Hindlimb muscle (tissue), 1 donor: ENCODE measurements at places on chromosomes 16 and 17.

DNA sequence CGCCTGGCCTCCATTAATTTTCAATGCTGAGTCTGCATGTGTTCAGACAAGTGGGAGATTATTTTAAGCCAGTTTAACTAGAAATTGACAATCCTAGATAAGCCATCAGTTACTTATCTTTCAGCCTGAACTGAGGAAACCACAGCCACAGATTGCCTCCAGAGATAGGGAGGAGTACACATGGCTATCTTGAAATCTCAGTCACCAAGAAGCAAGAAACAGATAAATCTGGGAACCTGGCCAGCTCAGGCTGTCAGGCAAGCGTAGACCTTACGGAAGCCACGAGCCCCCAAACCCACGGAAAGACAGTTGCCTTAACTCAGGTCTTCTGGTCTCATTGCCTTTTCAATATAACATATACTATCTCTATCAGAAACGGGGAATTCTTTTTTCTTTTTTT is 2.0 kb upstream of the GLG1 start:
- no peak for DNase-seq

GRCh38 chr16:87066133-87067002 is 250.8 kb downstream of the C16orf95 start:
- DNase-seq: no peak

DNA sequence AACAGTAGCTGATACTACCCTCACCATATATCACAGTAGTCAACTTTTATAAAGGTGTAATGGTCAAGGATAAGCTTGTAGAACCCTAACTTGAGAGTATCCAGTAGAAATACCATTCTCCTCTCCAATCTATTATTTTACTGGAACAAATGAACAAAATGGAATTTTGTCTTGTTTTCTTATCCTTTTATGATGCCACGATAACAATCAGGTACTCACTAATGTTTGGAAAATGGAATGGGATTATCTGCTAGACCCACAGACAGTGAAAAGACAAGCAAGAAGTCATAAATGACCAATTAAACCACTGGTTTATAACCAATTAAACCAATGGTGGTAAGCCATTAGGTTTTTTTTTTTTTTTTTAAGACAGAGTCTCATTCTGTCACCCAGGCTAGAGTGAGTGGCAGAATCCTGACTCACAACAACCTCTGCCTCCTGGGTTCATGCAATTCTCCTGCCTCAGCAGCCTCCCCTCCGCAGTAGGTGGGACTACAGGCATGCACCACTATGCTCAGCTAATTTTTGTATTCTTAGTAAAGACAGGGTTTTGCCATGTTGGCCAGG is 10.4 kb downstream of the GPATCH8 start:
- no peak for DNase-seq

- DNase-seq: no peak
These were observed 11.5 kb upstream of the HAS3 start for GRCh38 chr16:69093974-69094373.

GRCh38 chr16:57422026-57422944 is 17.7 kb downstream of the CCL17 start:
- DNase-seq: peak; percentile 71
